ENCODE measurements at places on chromosomes 4 and X.

- DNase-seq = no peak
Observed at GRCh38 chr4:38160487-38161207, 200.4 kb downstream of the PTTG2 start.

DNA sequence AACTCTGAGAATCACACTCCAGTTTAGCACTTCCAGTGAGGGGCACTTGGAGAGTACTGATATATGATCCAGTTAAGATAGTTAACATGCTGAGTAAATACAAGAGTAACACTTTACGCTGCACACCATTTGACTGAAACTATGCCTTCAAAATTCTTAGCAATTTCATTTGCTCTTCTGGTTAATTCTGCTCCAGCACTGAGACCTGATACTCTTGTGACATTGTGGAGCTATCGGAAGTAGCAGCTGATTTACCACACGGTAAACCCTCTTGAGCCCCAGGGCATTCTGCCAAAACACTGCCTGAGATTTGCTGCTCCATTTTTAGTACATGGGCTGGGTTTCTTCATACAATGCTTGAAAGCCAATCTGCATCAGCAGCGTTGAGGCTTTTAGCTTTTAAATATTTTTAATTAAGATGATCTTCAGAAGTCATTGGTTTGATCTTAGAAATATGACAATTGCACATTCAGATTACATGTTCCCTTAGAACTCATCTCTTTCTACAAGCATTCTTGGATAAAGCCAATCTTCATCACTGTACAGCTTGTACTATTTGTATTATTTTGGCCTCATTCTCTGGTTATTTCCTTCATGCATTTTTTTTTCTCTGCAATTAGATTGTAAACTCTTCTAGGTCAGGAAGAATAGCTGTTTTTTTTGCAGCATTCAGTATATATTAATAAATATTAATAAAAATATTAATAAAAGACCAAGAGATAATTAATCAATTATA lies 67.8 kb upstream of the ETNPPL start:
- DNase-seq = no peak

DNA sequence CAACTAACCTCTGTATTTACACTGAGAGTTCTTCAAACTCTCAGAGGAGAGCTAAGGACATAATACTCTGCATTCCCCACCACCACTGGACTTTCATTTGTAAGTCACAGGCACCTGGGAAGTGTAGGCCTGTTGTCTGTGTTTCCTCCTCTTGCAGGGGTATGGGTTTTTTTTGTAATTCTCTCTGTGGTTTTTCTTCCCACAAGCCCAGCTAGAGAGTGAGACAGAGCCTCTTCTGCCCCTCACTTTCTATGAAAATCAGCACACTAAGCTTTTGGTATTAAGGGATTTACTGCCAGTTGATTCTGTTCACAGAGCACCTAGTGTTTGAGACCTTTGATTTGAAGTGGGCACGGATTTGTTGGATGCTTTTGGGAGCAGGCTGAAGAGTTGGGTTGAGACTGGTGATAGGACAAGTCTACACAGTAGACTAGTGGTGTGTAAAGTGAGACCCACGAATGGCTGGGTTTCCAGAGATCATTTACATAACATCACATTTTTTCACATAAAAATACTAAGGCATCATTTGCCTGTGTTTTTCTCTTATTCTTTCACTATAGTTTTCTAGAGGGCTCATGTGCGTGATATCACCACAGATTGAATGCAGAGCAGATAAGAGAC lies 28.9 kb upstream of the WDR17 start:
- DNase-seq = no peak

GRCh38 chr4:91894006-91894405 lies 409.8 kb upstream of the GRID2 start:
- no peak for DNase-seq

GRCh38 chrX:132664273-132664672 lies 175.4 kb upstream of the MBNL3 start:
- DNase-seq = no peak
